Fibroblast of skin of back (primary cell): ENCODE measurements at places on chromosomes 1 and 21.

DNA sequence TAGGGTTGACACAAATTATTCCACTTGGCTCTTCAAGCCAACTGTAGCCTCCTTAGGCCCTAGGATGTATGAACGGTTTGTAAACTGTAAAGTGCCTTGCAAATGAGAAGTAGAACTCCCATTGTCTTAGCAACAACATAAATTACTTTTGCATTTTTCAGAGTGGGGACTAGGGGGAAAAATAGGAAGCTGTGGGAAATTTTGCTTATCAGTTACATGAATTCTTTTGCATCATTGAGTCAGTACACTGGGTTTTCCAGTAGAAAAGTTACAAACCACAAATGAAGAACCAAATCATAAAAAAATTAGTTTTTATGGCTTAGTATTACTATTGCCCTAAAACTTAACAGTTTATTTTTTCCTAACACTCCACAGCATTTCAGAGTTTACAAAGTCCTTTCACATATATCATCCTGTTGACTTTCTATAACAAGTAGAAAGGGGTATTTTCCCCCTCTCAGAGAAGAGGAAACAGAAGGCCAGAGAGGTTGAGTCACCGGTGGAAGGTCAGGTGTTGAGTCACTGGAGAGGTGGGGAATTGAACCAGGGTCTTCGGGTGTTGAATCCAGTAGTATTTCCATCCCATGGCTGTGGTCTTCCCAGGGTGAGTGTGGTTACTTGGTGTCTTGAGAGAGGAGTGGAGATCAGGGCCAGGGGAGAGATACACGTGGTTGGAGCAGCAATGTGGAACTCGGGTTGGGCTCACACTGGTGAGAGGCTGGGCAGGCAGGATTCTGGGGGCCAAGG is 71.9 kb upstream of the USP24 start:
- peak; percentile 30 for DNase-seq

GRCh38 chr1:214067397-214067796 is 79.6 kb downstream of the PROX1 start:
- DNase-seq = no peak

GRCh38 chr21:38489271-38489652 is 9.0 kb downstream of the ERG start:
- no peak for DNase-seq

DNA sequence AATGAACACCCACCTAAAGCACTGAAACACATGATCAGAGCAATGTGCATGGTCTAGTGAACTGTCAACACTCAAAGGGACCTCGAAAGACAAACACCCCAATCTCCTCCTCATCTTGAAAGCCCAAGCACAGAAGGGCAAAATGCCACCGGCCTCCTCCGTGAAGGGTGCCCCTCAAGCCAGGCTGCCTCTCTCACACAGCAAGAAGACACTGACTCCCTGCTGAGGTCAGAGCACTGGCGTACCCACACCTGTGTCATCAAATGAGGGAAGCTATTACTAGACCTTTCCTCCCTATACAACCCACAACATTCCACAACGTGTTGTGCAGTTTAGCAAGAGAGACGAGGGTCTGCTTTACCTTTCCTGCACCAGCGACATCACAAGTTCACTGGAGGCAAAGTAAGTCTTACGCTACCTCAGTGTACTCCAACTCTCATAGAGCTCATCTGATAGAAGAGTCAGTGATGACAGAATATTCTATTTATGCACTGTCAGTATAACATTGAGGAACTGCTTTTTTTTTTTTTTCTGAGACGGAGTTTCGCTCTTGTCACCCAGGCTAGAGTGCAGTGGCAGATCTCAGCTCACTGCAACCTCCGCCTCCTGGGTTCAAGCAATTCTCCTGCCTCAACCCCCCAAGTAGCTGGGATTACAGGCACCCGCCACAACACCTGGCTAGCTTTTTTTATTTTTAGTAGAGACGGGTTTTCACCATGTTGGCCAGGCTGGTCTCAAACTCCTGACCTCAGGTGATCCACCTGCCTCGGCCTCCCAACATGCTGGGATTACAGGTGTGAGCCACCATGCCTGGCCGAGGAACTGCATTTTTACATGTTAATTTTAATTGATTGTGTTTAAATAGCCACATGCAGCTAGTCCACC is 3.3 kb downstream of the SH3BP5L start:
- DNase-seq = no peak

- DNase-seq = no peak
These were observed 55.7 kb upstream of the ACADM start for GRCh38 chr1:75668813-75669212.

GRCh38 chr1:160438935-160439334 is 38.6 kb downstream of the VANGL2 start:
- DNase-seq = no peak

DNA sequence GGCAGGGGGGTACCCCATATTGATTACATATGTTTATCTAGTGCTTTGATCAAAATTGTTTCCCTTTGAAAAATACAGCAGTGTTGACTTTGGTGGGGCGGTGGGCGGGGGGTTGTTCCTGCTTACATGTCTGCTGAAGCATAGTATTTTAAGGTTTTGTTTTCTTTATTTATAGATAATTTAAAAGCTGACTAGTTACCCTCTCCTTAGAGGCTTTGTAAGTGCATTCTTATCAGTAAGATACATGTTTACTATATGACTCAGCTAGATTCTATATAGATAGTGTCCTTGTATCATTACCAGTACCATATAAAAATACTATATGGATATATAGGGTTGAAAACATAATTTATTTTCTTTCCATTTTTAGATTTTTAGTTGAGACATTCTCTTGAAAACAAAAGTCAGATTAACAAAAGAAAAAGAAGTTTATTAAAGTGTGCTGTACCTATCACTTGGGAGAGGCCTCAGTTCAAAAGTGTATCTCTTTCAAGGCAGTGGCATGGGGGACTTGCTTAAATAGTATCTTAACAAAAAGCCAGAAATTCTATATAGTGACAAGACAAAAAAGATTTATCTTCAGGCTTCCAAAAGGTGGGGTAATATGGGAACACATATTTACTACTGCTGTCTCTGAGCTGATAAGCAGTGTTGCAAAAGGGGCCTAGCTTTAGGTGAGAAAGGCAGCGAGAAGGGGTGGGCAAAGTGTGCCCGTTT is 79.0 kb downstream of the HS2ST1 start:
- peak; percentile 19 for DNase-seq

DNA sequence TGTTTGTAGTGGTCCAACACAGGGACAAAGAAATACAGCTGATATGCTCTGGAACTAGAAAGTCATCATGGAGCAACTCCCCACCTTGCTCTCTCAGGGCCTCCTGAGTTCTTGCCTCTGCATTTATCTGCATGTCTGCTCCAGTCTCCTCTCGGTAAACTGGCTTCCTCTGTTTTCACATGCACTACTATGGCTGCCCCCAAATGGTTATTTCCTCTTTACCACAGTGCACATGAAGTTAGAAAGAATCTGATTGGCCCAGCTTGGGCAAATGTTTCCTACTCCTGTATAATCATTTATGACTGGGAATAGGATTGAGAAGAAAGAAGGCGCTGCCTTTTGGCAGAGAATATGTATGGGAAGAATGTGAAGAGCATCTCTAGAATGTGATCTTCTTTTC is 16.5 kb upstream of the PSMB2 start:
- no peak for DNase-seq

DNA sequence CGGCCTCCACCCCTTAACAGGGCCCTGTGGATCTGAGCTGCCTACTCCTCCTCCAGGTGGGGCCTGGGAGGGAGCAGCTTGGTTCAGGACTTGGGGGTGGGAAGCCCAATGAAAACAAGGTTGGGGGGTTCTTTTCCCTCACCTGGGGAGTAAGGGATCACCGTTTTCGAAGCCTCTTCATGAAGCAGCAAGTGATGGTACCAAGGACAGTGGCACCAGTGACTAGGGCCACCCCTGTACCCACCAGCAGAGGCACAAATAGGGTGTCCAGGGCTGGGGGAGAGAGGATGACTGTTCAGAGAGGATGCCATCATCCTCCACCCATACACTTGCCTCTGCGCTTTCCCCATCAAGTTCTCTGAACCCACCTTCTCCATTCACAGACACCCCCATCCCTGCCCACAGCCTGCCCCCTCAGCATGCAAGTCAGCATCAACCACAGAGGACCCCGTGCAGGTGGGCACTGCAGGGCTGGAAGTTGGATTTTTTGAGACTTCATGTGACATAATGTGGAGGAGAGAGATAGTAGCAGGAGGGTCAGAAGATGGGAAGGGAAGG is 6.7 kb downstream of the IGSF8 start:
- no peak for DNase-seq

GRCh38 chr1:218925777-218926176 is 247.9 kb upstream of the LYPLAL1 start:
- no peak for DNase-seq

DNA sequence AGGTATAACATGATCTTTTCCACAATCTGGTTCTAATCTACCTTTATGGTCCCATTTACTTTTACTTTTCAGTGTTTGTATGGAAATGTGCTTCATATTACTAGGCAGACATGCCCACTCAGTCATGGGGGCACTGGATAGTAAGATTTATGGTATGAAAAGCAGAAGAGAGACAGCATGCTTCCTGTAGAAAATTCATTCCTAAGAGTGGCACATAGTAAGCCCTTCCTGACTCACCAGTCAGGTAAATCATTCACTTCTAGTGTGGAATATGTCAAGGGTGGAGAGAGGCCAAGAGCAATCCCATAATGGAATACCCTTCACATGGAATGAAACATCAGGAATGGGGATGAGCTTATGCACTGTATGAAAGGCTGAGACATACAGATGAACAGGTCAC is 49.5 kb upstream of the BCL10 start:
- no peak for DNase-seq

DNA sequence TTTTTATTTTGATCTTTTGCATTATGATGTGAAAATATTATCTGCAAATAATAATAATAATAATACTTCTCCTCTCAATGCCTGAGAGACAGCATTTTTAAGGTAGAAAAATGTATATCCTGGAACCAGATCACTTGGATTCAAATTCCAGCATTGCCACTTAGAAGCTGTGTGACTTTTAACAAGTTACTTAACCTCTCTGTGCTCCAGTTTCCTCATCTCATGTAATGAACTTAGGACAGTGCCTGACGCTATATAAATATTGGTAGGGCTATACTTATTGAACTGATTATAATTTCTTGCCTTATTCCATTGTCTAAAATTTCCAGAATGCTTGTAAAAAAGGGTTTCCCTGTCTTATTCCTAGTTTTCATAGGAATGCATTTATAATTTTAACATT is 137.2 kb downstream of the IGSF21 start:
- no peak for DNase-seq

GRCh38 chr1:224407571-224408293 is 26.9 kb downstream of the WDR26 start:
- DNase-seq = peak; percentile 26

DNA sequence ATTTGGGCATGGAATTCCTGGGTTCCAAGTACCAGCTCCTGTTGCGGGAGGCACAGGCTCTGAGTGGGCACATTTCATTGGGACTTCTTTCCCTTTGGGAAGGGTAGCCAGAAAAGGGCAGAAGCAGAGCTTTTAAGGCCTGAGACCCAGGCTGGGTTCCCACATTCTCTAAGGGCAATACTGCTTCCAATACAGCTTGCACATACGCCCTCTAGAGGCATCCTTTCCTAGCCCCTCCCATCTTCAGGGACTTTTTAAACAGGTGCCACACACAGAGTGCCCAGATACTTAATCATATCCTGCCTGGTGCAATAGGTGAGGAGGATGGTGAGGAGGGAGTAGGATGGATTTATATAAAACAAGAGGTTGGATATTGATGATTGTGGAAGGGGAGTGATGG is 5.7 kb downstream of the GPR88 start:
- no peak for DNase-seq

- peak; percentile 62 for DNase-seq
These were observed 771 bp downstream of the ABCD3 start for GRCh38 chr1:94418664-94419655.

GRCh38 chr1:234956821-234957329 is 171.8 kb downstream of the TOMM20 start:
- DNase-seq = no peak

- DNase-seq = peak; percentile 60
These were observed 76.7 kb upstream of the SCCPDH start for GRCh38 chr1:246647513-246647912.

DNA sequence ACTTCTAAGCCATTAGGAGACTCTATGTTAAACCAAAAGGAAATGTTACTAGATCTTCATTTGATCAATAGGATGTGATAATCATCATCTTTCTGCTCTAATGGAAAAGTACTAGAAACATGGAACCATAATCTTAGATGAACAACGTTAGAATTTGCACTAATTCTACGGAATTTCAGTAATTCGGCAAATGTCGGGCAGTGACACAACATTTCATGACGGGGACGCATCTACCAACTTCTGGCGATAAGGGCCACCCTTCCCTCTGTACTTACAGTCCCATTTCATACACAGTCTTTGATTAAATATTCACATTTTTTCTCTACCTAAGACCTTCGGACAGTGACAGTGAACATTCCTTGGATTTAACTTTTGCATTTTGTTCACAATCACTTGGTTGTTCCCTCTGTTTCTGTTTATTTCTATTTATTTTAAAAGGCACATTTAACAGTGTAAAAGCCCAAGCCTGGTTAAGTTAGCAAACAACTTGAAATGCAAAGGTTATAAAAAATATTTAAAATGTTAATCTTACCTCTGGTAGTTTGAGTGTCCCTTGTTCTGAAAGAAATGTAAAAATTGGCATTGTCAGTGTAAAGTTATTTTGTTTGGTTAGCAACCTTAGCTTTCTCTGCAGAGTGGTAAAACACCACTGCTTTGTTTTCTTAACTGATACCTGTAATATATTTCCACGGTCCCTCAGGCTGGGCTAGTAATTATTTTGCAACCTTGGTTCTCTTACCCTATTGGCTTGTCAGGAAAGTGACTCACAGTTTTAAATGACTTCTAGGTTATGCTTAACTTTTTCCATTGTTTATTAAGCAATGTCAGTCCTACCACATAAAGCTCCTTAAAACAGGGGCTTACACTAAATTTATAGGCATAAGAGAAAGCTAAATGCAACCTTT is 276.9 kb downstream of the VAV3 start:
- DNase-seq = no peak

DNA sequence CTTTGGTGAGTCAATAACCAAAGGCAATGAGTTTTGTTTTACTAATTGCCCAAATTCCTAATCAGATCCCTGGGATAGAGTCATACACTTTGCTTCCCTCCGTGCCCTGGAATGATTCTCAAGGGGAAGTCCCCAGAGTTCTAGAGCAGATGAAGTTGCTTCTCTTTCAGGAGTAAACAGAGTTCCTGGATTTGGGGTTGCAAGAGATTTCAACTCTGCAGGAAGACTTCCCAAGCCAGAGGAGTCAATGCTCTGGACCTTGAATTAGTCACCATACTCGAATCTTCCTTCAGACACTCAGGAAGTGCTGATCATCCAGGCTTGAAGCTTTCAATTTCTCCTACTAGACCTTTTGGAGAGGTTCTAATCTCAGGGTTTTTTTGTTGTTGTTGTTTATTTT is 39.6 kb downstream of the FCER1A start:
- no peak for DNase-seq

DNA sequence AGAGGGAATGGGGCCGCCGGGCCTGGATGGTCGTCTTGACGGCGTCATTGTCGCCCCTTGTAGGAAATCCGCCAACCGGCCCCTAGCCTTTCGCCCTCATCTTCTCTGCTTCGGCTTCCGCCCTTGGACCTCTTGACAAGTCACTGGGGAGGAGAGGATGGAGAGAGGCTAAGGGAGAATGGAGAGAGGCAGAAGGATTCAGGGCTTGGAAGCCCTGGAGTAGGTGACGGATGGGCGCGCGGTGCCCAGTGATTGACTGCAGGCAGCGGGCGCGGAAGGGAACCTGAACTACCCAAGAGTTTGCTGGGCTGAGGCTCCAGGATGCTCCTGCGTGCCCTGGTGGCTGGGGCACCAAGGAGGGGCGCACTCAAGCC is 651 bp downstream of the PDE4B start:
- DNase-seq = no peak
